ENCODE measurements at places on chromosomes 7 and 10.

DNA sequence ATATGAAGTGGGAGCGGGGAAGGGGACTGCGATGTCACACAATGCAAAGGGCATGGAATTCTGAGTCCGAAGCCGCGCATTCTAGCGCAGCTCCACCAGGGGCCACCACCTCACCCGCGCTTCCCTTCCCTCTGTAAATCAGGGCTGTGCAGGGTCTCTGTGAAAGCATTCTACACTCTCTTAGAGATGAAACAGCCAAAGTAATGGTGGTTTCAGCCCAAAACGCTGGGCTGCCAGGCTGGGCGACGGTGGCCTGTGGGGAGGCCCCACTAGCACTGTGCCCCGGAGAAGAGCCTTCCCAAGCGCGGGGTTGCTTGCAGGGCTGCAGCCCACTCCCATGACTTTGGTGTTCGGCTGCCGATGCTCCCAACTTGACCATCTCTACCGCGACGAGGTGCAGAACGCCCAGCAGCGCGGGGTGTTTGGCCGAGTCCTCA lies 11.4 kb downstream of the ATG9B start:
- DNase-seq = no peak

DNA sequence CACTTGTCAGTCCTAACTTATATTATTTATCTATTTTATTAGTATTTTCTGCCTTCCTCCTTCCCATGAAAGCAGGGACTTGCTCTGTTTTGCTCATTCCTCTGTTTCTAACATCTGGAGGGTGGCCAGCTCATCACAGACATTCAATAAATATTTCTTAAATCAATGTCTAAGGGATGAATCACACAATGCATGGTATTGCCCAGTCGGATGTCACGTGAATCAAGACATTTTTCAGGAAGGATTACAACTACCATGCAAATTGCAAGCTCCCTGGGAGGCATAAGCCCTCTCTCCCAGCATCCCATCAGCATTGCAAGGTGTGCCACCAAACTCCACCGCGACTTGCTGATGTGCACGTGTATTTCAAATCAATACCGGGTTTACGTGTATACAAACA lies 146.6 kb upstream of the RNF32 start:
- DNase-seq = no peak

- no peak for DNase-seq
Observed at GRCh38 chr10:48215486-48216203, 58.9 kb downstream of the FRMPD2 start.

DNA sequence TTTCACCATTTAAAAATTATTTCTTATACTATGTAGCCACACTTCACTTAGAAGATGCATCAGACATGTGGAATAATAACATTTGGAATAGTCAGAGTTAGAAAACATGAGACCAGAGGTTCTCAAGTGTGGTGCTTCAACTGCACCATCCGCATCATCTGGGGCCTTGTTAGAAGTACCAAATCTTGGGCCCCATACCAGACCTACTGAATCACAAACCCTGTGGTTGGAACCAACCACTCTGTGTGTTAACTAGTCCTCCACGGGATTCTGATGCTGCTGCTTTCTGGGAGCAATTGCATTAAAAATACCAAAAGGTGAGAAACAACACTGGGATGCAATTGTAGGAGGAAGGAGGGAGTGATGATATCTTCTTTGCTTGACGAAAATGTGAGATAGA lies 125.2 kb downstream of the GNAT3 start:
- no peak for DNase-seq

GRCh38 chr7:45657136-45657889 lies 83.1 kb downstream of the ADCY1 start:
- DNase-seq = no peak

DNA sequence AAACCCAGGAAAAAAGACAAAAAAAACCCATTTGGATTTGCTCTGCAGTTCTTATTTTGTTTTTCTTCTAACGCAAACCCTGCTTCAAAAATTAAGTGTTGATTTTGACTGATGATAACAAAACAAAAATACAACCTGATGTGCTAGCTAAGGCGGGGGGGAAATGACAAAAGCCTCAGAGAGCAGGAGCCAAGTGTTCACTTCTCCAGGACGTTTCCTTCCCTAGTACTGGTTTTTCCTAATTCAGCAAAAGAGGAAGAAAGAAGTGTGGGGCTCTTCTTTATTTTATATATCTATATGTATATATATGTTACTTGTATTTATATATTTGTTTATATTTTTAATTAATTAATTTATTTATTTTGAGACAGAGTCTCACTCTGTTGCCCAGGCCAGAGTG lies 28.0 kb downstream of the SNX10 start:
- DNase-seq = no peak

GRCh38 chr7:37070471-37070870 lies 346.2 kb upstream of the AOAH start:
- DNase-seq = no peak

DNA sequence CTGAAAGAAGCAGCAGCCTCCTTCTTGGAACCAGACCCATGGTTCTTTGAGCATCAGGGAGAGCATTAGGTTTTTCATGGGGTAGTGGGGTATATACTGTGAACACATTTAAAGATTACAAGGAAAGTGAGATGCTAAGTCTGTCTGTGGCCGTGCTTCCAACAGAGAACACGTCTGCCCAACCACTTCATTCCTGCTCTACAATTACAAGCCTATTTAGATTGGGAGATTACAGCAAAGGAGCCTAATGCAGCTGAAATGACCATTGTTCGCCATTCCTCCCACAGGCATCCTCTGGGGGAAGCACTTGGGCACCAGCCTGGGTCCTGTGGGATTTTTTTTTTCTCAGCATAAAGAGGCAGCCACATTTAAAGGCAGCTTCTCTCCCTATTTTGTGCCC lies 536.4 kb downstream of the XPNPEP1 start:
- no peak for DNase-seq

DNA sequence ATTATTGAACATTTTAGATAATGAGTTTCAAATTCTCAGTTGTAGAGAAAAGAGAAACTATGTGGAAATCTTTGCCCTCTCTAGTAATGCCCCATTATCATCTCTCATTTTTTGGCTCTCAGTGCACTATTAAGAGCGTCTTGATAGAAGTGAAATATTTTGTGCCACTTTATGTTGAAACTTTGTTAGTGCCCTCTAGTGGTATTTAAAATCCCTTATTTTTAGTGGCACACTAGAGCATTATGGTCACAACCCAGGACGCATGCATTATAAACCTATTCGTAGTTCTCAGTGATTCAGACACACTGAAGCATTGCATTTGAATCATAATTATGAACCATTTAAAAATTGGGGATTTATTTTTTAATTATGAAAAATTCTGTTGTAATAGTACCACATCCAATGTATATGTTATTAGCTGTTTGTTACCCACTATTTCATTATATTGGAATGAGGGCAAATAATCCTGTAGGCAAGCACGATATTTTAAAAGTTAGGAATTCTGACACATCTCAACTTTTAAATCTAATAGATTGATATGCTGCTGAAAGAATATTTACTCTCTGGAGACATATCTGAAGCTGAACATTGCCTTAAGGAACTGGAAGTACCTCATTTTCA lies 21.9 kb downstream of the PDCD4 start:
- DNase-seq = no peak

- DNase-seq = no peak
Observed at GRCh38 chr10:129361676-129362376, 105.2 kb upstream of the MGMT start.

DNA sequence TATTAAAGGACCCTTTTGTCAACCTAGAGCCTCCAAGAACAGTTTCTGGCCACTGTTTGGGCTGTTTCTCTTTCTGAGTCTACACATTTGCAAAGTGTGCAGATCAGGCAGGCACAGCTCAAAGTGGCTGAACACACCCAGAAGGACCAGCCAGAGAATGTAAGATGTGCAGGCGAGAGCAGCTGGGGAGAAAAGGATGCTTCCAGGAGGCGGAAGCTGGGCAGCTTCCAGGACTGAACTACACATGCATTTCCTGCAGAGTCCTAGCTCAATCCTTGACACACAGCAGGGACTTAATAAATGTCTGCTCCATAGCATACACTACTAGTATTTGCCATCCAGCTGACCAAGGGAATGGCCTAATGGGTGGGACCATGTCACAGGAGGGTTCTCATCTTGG lies 70.9 kb downstream of the CTBP2 start:
- DNase-seq = no peak

- no peak for DNase-seq
Observed at GRCh38 chr10:71968553-71969474, 4.6 kb downstream of the CHST3 start.

GRCh38 chr10:89224739-89225443 lies 17.8 kb upstream of the CH25H start:
- DNase-seq = no peak

DNA sequence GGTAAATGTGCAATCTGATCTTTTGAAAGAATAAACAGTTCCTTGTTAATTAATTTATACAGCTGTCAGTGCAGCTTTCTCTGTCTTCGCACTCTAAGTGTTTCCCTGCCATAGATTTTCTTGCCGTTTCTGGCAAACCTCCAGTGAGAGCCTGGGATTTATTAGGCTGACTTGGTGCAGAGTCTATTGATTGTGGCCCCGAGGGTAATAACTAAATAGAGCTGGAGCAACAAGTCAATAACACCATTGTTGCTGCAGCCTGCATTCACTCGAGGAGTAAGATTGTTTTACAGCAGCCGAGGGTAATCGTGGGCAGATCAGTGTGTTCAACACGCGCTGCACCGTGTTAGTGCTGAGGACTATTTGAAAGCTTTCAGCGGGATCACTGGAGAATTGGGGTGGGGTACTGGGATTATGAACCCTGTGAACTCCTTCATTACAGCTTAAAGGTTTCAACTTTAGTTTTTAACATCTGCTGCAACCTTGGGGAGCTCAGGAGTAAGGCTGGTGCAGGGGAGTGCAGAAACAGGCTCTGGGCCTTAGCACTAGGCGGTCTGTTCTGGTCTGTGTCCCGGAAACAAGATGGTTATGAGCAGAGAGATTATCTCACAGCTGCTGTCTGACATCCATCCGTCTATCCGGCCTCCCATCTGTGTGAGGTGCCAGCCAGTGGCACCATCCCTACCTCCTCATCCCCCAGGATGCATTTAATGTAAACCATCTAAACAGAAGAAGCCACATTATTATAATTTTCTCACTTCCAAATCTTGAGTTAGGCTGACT lies 174.0 kb upstream of the TCF7L2 start:
- no peak for DNase-seq

DNA sequence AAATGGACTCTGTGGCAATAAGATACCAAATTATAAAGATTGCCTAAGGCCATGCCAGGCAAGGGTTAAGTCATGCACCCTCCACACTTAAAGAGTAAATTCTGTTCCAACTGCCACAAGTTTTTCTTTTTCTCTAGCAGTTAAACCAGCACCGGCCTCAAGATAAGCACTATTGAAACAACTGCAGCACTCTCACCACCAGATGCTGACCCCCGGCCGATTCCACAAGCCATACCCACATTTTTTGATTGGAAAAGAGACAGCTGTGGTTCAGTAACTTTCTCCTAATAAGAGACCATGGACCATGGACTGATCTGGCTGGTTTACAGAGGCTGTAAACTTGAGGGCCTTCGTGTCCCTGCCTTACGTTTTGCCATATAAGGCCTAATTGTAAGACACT lies 44.9 kb downstream of the GRM8 start:
- DNase-seq = no peak

DNA sequence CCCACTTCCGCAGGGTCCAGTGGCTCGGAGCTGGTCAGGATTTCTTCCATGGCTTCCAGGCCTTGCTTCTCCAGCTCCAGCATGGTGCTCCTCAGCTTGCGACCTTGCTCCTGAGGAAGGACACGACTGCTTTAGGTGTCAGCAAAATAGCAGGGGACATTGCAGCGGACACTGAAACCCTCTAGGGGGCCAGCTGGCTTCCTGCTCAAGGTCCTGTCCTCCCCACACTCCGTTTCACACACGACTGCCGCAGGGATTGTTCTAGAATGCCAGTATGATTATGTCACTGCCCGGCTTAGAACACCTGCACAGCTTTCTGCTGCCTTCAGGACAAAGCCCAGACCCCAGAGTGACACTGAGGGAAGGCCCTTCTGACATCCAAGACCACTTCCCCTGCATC lies 65.6 kb downstream of the SCRN1 start:
- no peak for DNase-seq

DNA sequence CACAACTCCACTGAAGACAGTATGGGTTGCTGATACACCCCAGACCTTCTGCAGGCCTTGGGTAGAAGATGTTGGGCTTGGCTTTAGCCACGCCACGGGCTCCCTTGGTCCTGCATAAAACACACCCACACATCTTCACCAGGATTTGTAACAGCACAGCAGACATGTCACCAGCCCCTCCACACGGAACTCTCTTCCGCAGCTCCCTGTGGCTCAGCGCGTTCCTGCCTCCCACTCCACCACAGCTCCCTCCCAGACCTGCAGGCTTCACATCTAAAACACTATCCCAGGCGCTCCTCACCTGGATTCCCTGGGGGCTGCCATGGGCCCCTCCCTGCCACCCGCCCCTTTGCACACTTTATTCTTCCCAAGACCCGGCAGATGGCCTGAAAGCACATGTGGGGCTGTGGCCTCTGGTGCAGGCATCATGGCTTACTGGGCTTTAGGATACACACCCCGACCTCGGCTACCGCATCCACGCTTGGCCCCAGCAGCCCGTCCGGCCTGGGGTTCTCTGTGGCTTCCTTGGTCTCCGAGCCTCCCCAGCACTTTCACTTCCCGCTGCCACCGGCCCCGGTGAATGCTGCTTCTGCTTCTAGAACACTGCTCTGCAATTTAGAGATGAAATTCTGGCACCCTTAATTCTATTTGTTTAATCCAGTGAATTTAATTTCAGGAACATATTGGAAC lies 432.9 kb downstream of the DNAJB6 start:
- DNase-seq = no peak

DNA sequence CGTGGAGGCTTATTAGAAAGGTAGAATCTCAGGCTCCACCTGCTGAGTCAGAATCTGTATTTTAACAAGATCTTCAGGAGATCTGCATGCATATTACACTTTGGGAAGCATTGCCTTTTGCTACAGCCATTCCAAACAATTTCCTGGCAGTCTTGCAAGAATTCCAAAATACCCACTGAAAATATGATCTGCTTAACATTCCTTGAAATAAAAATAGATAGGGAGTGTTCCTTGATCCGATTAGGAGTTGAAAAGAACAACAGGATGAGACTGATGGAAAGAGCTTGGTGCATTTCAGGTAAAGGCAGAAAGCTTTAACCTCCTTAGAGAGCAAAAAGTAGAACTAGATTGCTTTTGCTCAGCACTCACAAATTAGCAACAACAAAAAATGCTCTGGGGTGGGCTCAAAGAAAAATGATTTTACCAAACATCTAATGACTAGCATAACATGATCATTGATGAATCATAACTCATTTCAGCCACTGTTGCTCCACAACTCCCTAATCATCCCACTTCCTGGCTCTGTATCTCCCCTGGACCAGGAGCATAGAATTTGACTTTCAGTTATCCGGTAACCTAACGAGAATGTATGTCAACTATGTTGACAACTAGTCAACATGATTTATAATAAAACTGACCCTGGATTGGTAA lies 115.2 kb downstream of the RNLS start:
- no peak for DNase-seq

DNA sequence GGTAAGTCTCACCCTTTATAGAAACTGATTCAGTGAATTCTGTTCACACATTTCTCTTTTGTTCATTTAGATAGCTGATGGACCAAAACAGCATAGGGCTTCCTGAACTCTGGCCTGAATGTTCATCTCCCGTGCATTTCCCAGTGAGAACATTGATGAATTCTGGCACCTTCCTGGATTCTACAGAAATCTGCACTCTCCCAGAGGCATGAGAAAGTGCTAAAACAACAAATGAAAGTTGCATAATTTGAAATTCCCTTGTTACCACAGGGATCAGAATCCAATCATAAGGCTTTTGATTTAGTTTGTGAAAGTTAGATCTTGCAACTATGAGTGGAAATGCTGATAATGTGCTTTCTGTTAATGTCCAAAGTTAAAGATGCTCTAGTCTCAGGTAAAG lies 29.7 kb upstream of the SCIN start:
- DNase-seq = no peak

GRCh38 chr7:154304740-154305700 lies 252.8 kb downstream of the DPP6 start:
- no peak for DNase-seq
